Hematopoietic multipotent progenitor cell (in vitro differentiated cells): ENCODE measurements at places on chromosomes 4 and X. TPM values are rescaled to one million over a fixed set of nuclear protein-coding genes. Genes with fewer than 3 reads are reported as not detected.

CEP135 gene
- total RNA-seq: 5.1 TPM

ENAM gene
- not detected for total RNA-seq

GABRQ gene
- under 0.01 TPM for total RNA-seq

DEFB131A gene
- not detected for total RNA-seq

DCAF12L2 gene
- total RNA-seq: 0.27 TPM

RAB39B gene
- 3.2 TPM for total RNA-seq

AWAT2 gene
- total RNA-seq: not detected

F8A3 gene
- total RNA-seq: 1.1 TPM

CENPVL1 gene
- 0.54 TPM for total RNA-seq

TMEM156 gene
- 1.1 TPM for total RNA-seq

CXCL10 gene
- 0.81 TPM for total RNA-seq

CXCL6 gene
- under 0.01 TPM for total RNA-seq

BEX5 gene
- total RNA-seq: 1.3 TPM

KLHL5 gene
- 34.2 TPM for total RNA-seq

RS1 gene
- total RNA-seq: not detected

CLTRN gene
- total RNA-seq: 0.27 TPM

CXorf49 gene
- not detected for total RNA-seq

STPG2 gene
- total RNA-seq: 0.54 TPM

CT45A2 gene
- not detected for total RNA-seq

CFAP299 gene
- total RNA-seq: 0.27 TPM

FGF13 gene
- under 0.01 TPM for total RNA-seq

NCAPG gene
- 1.6 TPM for total RNA-seq

FRMD7 gene
- total RNA-seq: not detected

GPR82 gene
- total RNA-seq: not detected

CLGN gene
- total RNA-seq: 1.3 TPM

TCP11X2 gene
- total RNA-seq: not detected

TMEM47 gene
- total RNA-seq: not detected

BST1 gene
- total RNA-seq: 13.7 TPM

CFAP99 gene
- 0.27 TPM for total RNA-seq

SLC6A8 gene
- total RNA-seq: 2.2 TPM

PCDH18 gene
- total RNA-seq: under 0.01 TPM

NXF2B gene
- not detected for total RNA-seq

DMRTC1B gene
- 0.27 TPM for total RNA-seq

TXK gene
- 3.8 TPM for total RNA-seq
